ENCODE measurements at places on chromosomes 12 and 14.

GRCh38 chr14:95311752-95312151 is 8.0 kb downstream of the CLMN start:
- no peak for DNase-seq

GRCh38 chr12:67541625-67541991 is 106.9 kb upstream of the DYRK2 start:
- no peak for DNase-seq

DNA sequence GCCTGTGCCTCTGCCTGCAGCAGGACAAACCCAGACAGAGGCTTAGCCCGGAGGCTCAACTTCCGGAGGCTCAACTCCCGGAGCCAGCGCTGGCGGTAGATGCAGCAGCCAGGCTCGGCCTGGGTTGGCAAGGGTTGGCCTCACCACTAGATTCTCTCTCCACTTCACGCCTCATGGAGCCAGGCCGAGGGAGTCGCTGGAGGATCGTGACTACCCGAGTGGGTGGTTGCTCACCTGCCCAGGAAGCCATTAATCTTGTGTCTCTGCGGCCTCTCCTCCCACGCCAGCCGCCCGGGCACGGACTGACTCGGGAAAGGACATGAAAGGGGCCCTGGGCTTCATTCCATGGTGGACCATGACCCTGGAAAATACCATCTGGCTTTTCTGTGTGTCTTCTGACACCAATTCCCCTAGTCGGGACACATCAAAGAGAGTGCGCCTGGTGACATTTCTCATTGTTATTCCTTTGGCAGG is 20.8 kb downstream of the ESRRB start:
- no peak for DNase-seq

- DNase-seq, result no peak
Measured at GRCh38 chr14:104224131-104224505, 85.7 kb downstream of the KIF26A start.

DNA sequence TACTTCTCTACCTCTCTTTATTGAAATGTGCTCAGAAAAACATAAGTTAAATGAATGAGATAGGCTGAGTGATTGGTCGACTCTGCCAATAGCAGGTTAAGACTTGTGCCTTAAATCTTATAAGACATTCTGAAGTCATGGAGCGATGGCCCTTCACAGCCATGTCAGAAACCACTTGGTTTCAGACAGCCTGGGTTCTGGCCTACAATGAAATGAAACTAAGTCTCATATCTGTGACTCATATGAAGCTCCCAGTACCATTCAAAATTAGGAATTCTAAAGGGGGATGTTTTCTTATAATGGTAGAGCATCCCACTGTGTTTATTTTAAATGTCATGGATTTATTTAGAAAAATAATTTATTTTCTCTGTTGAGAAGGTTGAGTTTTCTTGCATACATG is 42.6 kb downstream of the PLXNC1 start:
- DNase-seq, result no peak

Data from stimulated activated naive CD8-positive, alpha-beta T cell treated with anti-CD3 and anti-CD28 coated beads, Interleukin-15, amount 100 ng/mL, for 72 hours (primary cell).